ENCODE measurements at places on chromosomes 4 and X.

GRCh38 chrX:121103381-121103780 lies 56.0 kb downstream of the GLUD2 start:
- DNase-seq, result no peak
- no peaks in the 10 kb centered on the region for H3K4me1 ChIP-seq
- no peak overlapping the region for H3K4me3 ChIP-seq
- H3K27me3 ChIP-seq, result no peaks in the 10 kb centered on the region
- H3K36me3 ChIP-seq, result no peaks in the 10 kb centered on the region

- no peak overlapping the region for H3K4me3 ChIP-seq
- no peaks in the 10 kb centered on the region for H3K27me3 ChIP-seq
- no peak for DNase-seq
- H3K4me1 ChIP-seq, result no peaks in the 10 kb centered on the region
- no peaks in the 10 kb centered on the region for H3K36me3 ChIP-seq
Observed at GRCh38 chrX:104351173-104351769, 96.5 kb upstream of the ESX1 start.

GRCh38 chr4:153257151-153257620 lies 52.9 kb downstream of the TRIM2 start:
- peaks cover 3% of the 10 kb centered on the region for H3K4me1 ChIP-seq
- DNase-seq, result no peak
- H3K36me3 ChIP-seq, result no peaks in the 10 kb centered on the region
- H3K27ac ChIP-seq, result no peak overlapping the region
- no peaks in the 10 kb centered on the region for H3K27me3 ChIP-seq

DNA sequence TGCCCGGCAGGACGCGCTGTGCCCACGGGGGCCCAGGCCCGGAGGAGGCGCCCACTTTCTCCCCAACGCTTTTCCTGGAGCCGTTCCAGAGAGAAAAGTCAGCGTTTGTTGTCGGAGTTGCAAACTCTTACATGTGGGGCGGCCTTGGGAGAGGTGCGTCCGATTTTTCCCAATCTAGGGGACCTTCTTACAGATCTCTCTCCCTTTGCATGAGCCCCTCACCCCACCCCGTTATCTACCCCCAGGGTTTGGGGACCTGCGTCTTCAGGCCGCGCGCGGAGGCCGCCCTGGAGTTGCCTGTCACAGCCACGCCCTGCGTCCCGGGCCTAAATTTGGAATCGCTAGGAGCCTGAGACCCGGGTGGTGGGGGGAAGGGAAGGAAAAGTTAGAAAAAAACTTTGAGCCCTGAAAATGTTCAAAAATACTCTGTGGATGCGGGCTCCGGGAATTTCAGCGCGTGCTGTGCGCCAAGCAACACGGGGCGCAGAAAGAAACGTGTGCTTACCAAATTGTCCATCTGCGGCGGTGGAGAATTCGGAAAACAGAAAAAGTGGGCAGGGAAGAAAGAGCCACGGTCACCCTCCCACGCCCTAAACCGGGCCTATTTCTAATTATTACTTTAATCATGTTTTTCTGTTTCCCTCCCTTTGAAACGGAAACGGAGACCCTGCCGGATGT lies 587 bp downstream of the CD99 start:
- H3K4me3 ChIP-seq, result peak overlapping the region; percentile 83
- H3K27ac ChIP-seq, result peak overlapping the region; percentile 88
- H3K27me3 ChIP-seq, result no peaks in the 10 kb centered on the region
- no peak for DNase-seq

DNA sequence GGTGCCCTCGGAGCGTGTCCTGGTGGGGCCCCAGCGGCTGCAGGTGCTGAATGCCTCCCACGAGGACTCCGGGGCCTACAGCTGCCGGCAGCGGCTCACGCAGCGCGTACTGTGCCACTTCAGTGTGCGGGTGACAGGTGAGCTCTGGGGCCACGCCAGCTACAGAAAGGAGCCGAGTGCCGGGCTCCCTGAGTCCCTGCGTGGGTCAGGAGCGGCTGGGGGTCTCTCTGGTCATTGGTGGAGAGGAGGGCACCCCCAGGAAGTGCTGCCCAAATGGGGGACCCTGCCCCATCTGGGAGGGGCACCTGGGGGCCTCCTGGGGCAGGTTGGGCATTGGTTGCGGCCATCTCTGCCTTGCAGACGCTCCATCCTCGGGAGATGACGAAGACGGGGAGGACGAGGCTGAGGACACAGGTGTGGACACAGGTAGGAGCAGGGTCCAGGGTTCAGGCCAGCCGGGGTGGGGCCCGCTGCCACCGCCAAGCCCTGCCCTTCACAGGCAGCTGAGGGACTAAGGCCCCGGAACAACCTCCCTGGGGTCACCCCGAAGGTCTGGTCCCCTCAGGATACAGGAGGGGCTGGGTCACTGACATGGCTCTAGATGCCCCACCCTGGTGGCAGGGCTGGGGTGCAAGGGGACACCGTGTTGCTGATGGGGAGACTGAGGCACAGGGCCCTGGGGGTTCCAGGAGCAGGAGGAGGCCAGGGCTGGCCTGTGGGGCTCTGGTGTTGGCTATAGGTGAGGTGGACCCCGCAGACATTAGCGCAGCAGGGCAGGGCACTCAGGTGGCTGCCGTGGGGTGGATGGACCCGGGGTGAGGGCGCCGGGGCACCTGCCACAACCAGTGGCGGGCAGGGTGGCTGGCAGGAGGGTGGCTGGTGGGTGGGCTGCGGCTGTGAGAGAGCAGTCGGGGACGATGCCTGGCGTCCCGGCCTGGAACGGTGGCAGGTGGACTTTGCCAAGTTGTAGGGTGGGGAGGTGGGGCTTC lies 6.6 kb downstream of the FGFR3 start:
- H3K36me3 ChIP-seq, result peaks cover 19% of the 10 kb centered on the region
- no peak overlapping the region for H3K27ac ChIP-seq
- DNase-seq, result no peak
- H3K4me3 ChIP-seq, result no peak overlapping the region

DNA sequence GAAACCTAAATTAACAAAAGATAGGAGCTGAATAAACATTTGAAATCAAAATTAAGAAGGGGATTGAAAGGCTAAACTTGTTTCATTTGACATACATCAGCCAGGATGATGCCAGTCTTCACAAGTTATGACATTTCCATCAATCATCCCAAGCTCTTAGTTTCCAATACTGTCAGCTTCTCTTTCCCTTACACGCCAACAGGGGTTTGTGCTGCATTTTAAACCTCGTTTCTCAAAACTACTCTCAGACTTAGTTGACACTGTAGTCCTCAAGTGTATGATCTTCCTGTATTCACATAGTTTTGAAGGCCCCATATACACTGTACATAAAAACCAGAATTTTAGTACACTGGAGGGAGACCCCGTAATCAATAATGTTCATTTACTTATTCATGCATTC lies 840 bp upstream of the P2RY10 start:
- H3K27ac ChIP-seq, result no peak overlapping the region
- no peak for DNase-seq
- no peaks in the 10 kb centered on the region for H3K4me1 ChIP-seq
- no peaks in the 10 kb centered on the region for H3K36me3 ChIP-seq

DNA sequence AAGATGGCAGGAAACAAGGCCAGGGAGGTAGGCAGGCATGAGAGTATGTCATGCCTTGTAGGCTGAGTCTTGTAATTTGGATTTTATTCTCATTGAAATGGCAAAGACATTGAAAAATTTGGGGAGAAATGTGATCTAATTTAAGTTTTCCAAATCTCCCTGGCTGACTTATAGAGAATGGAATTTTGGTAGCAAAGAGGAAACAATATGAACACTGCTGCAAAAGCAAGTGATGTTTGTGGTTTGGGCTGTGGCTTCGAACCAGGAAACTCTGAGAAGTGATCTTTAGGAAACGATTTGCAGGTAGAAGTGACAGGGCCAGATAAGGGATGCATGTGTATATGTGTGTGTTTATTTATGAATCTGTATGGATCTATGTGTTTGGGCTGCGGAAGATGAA lies 35.6 kb downstream of the ARSJ start:
- H3K36me3 ChIP-seq, result no peaks in the 10 kb centered on the region
- H3K4me1 ChIP-seq, result no peaks in the 10 kb centered on the region
- no peak overlapping the region for H3K4me3 ChIP-seq

GRCh38 chr4:161197912-161198311 lies 965.9 kb downstream of the FSTL5 start:
- H3K27me3 ChIP-seq, result no peaks in the 10 kb centered on the region
- no peak for DNase-seq
- H3K27ac ChIP-seq, result no peak overlapping the region
- no peak overlapping the region for H3K4me3 ChIP-seq
- H3K36me3 ChIP-seq, result no peaks in the 10 kb centered on the region
- no peaks in the 10 kb centered on the region for H3K4me1 ChIP-seq

GRCh38 chr4:143399113-143399949 lies 62.7 kb downstream of the GAB1 start:
- no peak for DNase-seq
- no peaks in the 10 kb centered on the region for H3K36me3 ChIP-seq
- H3K4me3 ChIP-seq, result no peak overlapping the region
- H3K4me1 ChIP-seq, result peaks cover 8% of the 10 kb centered on the region

GRCh38 chr4:48698029-48698971 lies 81.8 kb downstream of the FRYL start:
- H3K4me1 ChIP-seq, result peaks cover 22% of the 10 kb centered on the region
- no peak for DNase-seq
- H3K27me3 ChIP-seq, result no peaks in the 10 kb centered on the region
- H3K27ac ChIP-seq, result peak overlapping the region; percentile 7

GRCh38 chr4:26490111-26490959 lies at the start of gene CCKAR:
TSS of gene CCKAR (minus strand) at chr4:26490484. CDS start at chr4:26490267, 217 bp downstream.
- no peaks in the 10 kb centered on the region for H3K4me1 ChIP-seq
- peaks cover 62% of the 10 kb centered on the region for H3K27me3 ChIP-seq
- no peak for DNase-seq
- H3K36me3 ChIP-seq, result no peaks in the 10 kb centered on the region

DNA sequence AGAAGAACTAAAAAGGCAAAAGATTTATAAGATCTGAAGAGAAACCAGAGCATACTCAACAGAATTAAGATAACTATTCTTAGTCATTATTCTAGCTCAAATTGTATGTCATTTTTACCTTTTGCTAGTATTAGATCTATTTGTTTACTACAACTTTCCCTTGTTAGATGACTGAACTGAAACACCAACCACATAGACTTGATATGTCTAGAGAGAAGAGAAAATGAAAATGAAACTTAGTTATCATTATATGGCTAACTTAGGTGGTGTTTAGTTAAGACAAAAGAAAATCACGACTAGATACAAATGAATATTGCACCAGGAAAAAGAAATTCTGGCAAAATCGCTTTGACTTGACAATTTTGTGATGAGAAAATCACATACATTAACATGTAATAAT lies 690.8 kb downstream of the PCDH18 start:
- H3K36me3 ChIP-seq, result no peaks in the 10 kb centered on the region
- H3K27me3 ChIP-seq, result no peaks in the 10 kb centered on the region
- no peak overlapping the region for H3K27ac ChIP-seq
- no peak for DNase-seq
- no peaks in the 10 kb centered on the region for H3K4me1 ChIP-seq

DNA sequence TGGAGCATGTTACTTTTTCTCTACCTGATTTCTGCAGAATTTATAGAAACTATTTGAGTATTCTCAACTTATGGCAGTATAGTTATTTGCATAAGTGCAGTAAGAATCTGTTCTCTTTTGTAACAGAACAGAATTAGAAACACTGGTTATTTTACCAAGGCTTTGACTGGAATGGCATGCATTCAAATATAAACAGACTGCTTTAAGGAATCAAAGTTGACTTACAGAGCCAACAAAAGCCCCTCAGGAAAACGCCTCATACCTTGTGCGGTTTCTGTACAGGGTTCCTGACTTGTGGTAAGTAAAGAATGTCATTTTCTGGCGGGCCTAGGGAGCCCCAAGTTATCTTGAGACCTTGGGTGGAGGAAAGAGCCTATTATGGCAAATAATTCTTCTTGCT lies 97.1 kb downstream of the GPR143 start:
- no peaks in the 10 kb centered on the region for H3K36me3 ChIP-seq
- DNase-seq, result no peak
- no peak overlapping the region for H3K4me3 ChIP-seq

- no peak overlapping the region for H3K4me3 ChIP-seq
- no peaks in the 10 kb centered on the region for H3K27me3 ChIP-seq
- H3K27ac ChIP-seq, result no peak overlapping the region
- H3K4me1 ChIP-seq, result no peaks in the 10 kb centered on the region
Observed at GRCh38 chr4:3517731-3518510, 14.3 kb downstream of the LRPAP1 start.

DNA sequence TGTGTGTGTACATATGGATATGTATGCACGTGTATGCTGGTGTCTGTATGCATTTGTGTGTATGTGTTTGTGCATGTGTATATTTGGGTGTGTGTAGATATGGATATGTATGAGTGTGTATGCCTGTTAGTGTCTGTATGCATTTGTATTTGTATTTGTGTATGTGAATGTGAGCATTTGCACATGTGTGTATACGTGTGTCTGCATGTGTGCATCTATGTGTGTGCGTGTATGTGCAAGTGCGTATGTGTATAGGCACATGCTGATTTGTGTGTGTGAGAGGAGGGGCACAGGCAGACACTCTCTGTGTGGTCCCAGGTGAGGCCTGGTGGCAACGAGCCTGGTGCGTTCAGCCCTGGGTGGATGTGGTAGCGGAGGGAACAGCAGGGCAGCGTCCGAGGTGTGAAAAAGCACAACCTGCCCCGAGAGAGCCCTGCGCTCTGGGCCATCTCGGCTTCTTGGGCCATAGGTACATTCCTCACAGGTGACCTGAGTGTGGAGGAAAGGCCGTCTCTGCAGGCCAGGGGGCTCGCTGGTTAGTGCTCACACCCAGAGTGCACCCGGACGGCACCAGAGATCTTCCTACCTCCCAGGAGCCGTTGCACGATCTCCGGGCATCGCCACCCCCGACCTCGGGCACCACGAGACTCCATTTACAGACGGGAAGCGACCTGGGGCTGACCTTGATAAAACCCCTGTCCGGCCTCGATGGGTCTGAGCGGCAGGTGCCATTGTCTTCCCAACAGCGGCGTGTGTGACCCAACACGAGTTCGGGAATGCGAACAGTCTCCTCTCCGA lies 45.0 kb downstream of the ASMT start:
- no peak overlapping the region for H3K4me3 ChIP-seq
- H3K4me1 ChIP-seq, result no peaks in the 10 kb centered on the region
- H3K27me3 ChIP-seq, result no peaks in the 10 kb centered on the region

- no peak overlapping the region for H3K4me3 ChIP-seq
- H3K36me3 ChIP-seq, result no peaks in the 10 kb centered on the region
- no peaks in the 10 kb centered on the region for H3K4me1 ChIP-seq
- DNase-seq, result no peak
- H3K27me3 ChIP-seq, result no peaks in the 10 kb centered on the region
- no peak overlapping the region for H3K27ac ChIP-seq
Observed at GRCh38 chr4:181982437-181982836, 260.8 kb upstream of the TENM3 start.

DNA sequence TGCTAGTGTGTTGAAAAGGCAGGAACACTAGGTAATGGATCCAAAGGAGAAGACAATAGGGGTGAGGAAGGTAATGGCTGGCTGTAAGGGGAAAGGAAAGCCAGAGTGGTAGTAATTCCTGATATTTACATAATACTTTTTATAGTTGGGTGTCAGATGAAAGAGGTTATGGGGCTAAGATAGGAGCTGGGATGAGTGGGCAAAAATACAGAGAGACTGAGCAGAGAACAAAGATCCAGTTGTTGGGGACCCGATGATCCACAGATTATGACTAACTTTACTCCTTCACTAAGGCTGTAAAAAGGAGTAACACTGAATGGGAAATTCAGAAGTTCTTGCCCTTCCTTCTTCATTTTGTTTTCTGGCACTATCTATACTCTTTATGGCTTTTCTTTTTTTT lies 138.2 kb downstream of the KLHL13 start:
- H3K27ac ChIP-seq, result no peak overlapping the region
- no peaks in the 10 kb centered on the region for H3K27me3 ChIP-seq
- no peaks in the 10 kb centered on the region for H3K4me1 ChIP-seq
- H3K36me3 ChIP-seq, result no peaks in the 10 kb centered on the region

GRCh38 chr4:89197920-89198319 lies 86.6 kb downstream of the TIGD2 start:
- H3K36me3 ChIP-seq, result no peaks in the 10 kb centered on the region
- no peak overlapping the region for H3K27ac ChIP-seq
- DNase-seq, result no peak
- no peak overlapping the region for H3K4me3 ChIP-seq
